Brain (organoid and tissue), 16 donors: ENCODE measurements at places on chromosomes 16 and 17. TPM values are rescaled to one million over a fixed set of nuclear protein-coding genes. Genes with fewer than 3 reads are reported as not detected.

DNA sequence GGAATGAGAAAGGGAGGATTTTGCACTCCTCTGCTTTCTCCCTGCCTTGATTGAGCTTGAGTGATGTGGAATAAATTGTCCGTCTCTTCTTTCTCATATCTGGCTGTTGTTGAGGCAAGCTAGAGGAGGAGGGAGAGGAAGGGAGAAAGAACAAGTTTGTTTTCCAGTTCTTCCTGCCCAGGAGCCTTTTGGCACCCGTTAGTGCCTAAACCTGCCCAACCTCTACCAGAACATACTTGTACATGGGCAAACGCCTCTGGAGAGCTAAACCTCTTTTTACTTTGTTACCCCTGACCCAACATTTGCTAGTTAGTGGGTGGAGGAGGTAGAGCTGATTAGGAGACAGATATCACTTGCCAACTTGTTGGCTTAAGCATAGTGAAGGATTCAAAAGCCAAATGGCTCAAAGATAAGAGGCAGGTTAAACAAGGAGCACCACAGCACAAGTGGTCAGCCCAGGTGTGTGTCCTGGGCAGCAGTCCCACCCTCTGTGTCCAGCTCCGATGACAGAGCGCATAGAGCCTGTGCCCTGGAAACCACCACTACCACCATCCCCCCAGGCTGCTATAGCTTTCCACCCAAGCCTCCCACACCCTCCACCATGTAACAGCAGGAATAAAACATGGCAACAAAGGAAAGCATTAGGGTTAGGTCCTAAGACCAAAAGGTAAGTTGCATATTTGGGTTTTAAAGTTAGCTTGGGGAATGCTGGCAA, 6.5 kb downstream of the ODF4 start:
- no peak for DNase-seq

- no peak for DNase-seq
Observed at GRCh38 chr17:65553009-65553645, 8.3 kb downstream of the AXIN2 start.

GRCh38 chr16:65260746-65261145, 138.9 kb upstream of the CDH11 start:
- no peak for DNase-seq

GRCh38 chr17:74532115-74532514, 840 bp upstream of the CD300LB start:
- no peak for DNase-seq

GRCh38 chr17:39002991-39003715, 36.0 kb upstream of the FBXO47 start:
- DNase-seq: no peak

- DNase-seq: no peak
Observed at GRCh38 chr16:72043539-72043938, 10.8 kb upstream of the HP start.

- peak; percentile 72 for DNase-seq
Observed at GRCh38 chr17:50559674-50560184, 786 bp upstream of the CACNA1G start.

DNA sequence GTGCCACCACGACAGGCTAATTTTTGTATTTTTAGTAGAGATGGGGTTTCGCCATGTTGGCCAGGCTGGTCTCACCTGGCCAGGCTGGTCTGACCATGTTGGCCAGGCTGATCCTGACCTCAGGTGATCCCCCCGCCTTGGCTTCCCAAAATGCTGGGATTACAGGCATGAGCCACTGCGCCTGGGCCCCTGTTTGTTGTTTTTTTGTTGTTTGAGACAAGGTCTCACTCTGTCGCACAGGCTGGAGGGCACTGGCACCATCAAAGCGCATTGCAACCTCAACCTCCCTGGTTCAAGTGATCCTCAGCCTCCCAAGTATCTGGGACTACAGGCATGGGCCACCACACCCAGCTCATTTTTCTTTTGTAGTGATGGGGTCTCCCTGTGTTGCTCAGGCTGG, 43.7 kb upstream of the TAOK1 start:
- DNase-seq: no peak

VTN gene
- polyA plus RNA-seq: 0.56 TPM

TPSG1 gene
- not detected for polyA plus RNA-seq

GRCh38 chr17:80095038-80095843, 6.1 kb upstream of the GAA start:
- DNase-seq: no peak

AXIN2 gene
- polyA plus RNA-seq: 5.6 TPM

- DNase-seq: no peak
Observed at GRCh38 chr16:35754391-35755369, 2295.3 kb downstream of the TP53TG3F start.

GRCh38 chr17:80575057-80575875, 30.6 kb downstream of the RPTOR start:
- DNase-seq: peak; percentile 66

DNA sequence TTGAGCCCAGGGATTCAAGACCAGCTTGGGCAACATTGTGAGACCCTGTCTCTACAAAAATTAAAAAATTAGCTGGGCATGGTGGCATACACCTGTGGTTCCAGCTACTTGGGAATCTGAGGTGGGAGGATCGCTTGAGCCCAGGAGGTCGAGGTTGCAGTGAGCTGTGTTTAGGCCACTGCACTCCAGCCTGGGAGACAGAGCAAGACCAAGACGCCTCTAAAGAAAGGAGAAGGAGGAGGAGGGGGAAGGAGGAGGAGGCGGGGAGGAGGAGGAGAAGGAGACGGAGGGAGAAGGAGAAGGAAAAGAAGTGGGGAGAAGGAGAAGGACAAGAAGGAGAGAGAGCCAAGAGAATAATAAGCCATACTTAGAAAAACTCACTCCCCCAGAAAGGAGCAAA, 35.9 kb downstream of the STXBP4 start:
- no peak for DNase-seq

ATP2A1 gene
- 0.51 TPM for polyA plus RNA-seq

DNA sequence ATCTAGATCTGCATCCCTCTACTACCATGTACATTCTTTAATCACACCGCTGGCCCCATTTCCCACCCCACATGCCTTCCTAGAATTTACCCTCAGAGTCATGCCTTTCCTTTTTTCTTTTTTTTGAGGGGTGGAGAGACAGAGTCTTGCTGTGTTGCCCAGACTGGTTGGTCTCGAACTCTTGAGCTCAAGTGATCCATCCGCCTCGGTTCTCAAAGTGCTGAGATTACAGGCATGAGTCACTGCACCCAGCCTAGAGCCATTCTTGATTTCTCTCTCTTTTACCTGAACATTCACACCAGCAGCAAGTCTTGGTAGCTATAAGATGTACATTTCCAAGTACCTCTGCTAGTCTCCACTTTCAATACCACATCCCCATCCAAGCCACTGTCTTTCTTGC, 2.1 kb downstream of the PAGR1 start:
- DNase-seq: no peak

DNA sequence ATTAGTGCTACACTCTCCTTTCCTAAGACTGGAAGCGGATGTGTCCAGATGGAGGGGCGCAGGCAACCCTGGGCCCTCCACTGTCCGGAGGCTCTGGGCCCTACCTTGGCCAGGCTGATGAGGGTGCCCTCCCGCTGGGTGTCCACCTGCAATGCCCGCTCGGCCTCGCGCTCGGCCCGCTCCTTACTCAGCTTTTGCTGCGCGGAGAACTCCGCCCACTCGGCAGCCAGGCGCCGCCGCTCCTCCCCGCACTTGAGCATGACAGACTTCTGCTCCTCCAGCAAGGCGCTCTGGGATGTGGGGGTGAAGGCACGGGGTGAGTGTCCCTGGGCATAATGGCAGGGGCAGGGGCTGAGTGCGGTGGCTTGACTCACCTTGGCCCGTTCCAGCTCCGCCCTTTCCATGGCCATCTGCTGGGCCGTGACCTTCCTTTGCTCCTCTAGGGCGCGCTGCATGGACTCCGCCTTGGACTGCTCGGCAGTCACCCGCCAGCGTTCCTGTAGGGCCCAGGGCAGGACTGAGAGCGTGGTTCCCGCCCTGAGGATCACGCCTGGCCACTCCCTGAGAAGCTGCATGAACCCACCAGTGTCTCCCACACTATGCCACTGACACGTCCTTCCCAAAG, 10.1 kb upstream of the MRPL38 start:
- DNase-seq: no peak

GRCh38 chr17:67801626-67802175, 23.6 kb upstream of the BPTF start:
- DNase-seq: no peak

DNA sequence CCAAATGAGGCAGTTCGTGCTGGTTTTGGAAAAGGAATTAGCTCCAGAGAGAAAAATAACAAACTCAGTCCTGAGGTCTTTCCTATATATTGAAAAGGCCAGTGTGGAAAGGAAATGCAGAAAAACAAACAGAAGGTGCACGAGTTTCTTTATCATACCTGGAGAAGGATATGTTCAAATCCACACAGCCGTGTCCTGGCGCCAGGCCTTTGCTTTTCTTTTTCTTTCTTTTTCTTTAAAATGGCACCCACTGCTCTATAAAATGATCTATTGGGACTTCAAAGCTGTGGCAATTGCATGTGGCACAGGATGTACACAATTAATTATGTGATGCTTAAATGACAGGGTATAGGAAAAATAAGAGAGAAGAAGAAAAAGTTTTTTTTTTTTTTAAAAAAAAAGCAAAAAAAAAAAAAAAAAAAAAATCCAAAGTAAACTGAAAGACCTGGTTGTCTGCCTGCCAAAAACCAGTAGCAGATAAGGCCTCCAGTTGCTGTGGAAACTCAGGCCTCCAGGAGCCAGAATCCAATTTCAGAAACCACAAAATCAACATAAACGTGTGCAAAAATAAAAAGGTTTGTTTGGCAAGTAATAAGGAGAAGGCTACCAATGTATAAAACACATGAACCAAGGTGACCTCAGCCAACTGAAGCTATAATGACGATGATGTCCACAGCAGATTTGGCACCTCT, 957.6 kb upstream of the SOX9 start:
- DNase-seq: peak; percentile 43

ATP2C2 gene
- 1.2 TPM for polyA plus RNA-seq

TLCD2 gene
- 0.27 TPM for polyA plus RNA-seq

- no peak for DNase-seq
Observed at GRCh38 chr16:27999687-28000086, 63.8 kb downstream of the GSG1L start.

- peak; percentile 62 for DNase-seq
Observed at GRCh38 chr16:14302031-14302398, 230.9 kb downstream of the MRTFB start.

- DNase-seq: peak; percentile 46
Observed at GRCh38 chr16:77896415-77897128, 108.2 kb downstream of the VAT1L start.

MT1A gene
- polyA plus RNA-seq: 2.2 TPM

- no peak for DNase-seq
Observed at GRCh38 chr17:45651145-45651709, 132.9 kb upstream of the CRHR1 start.

DNA sequence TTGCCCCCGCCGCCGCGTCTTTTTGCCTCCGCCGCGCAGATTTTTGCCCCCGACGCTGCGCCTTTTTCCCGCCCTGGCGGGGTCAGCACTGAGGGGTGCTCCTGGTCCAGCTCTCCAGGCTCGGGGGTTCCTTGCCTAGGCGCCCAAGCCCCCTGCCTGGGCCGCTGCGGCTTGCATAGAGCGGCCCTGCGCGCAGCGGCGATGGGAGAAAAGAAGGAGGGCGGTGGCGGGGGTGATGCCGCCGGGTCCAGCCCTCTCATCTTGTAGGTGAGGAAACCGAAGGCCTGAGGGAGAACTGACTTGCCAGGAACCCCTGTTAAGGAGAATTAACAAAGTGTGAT, 330.8 kb upstream of the WSB1 start:
- no peak for DNase-seq

TBC1D28 gene
- not detected for polyA plus RNA-seq

DNA sequence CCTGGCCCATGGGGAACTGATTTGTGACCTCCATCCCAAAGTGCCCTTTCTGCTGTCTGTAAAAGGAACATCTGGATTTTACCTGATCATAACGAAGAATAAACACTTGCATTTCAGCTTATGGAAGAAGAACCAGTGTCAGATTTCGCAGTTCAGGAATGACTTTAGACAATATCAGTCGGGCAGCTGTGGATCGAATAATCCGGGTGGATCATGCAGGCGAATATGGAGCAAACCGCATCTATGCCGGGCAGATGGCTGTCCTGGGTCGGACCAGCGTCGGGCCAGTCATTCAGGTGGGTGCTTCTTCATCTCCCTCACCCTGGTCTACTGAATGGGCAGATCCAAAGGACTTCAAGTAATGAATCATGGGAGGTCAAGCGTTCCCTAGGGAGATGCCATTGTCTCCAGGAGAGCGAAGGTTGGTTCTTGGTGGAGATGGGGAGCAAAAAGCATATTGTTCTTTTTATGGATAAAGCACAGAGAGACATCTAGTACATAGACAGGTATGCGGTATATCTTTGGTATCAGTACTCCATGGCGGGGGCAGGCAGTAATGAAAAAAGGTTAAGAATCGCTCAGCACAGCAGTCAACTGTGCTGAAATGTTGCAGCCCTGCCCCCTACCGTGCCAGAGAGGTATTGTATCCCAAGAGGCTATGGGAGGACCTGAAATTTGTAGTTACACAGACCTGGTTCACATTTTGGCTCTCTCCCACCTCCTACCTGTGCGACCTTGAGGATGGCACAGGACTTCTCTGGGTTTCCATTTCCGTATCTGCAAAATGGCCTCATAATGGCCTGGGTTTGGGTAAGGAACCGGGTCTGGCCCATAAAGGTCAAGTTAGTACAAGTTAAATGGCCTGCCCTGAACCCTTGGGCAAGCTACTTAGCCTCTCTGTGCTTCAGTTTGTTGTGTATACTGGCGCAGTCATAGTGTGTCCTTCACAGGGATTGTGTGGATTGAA, 4.7 kb downstream of the COQ7 start:
- DNase-seq: no peak

- no peak for DNase-seq
Observed at GRCh38 chr16:51231702-51232101, 80.6 kb upstream of the SALL1 start.

DNA sequence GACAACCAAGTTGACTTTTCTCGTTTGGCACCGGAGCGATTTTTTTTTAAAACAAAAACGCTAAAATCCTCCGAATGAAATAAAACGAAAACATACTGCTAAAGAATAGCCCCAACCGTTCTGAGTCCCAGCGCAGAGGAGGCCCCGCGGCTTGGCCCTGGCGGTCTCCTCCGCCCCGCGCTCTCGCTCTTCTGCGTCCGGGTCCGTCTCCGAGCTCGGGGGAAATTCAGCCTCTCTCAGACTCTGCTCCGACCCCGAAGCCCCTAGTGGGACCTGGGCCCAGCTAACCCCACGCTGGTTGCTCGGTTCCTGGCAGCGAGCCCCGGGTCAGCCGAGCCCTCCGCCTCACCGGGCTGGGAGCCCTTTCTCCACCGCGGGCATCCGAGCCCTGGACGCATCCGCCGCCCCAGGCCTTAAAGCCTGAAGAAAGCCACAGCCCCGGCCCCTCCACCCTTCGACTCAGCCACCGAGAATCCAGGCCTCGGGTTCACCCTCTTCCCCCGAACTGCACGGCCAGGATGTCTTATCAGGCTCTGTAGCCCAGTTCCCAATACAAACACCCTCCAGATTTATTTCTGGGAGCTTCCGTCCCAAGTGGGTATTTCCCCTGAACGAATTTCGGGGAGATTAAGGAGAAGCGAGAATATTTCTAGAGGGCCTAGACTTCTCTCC, 1.2 kb downstream of the TBX2 start:
- no peak for DNase-seq
